ENCODE measurements at places on chromosomes 11 and 22.

GRCh38 chr11:266676-267439 is 11.3 kb upstream of the NLRP6 start:
- DNase-seq = peak; percentile 42

GRCh38 chr22:37343863-37344734 is 61.8 kb downstream of the CYTH4 start:
- no peak for DNase-seq

- no peak for DNase-seq
These were observed 133.5 kb downstream of the CACNA1I start for GRCh38 chr22:39703928-39704639.

GRCh38 chr11:36235750-36236149 is 53.5 kb downstream of the COMMD9 start:
- DNase-seq = no peak

- no peak for DNase-seq
These were observed 38.5 kb downstream of the TTC17 start for GRCh38 chr11:43397251-43397650.

- no peak for DNase-seq
These were observed 42.5 kb downstream of the DGCR2 start for GRCh38 chr22:19079691-19080090.

DNA sequence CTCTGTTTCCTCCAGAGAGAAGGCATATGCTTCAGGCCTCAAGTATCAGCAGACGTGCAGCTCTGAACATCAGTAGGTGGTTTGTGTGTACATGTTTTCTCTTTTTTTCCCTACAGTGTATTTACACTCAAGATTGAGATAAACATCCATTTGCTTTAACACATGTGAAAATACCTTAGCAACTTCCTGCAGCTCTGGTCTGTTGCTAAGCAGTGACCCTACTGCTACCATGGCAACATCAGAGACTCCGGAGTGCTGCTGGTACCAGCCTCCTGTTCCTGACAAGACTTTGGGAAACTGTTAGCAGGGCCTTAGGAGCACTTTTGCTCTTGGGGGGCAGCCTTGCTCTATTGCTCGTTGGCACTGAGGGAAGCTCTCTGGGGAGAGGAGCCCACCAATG is 221.2 kb upstream of the PLET1 start:
- no peak for DNase-seq

DNA sequence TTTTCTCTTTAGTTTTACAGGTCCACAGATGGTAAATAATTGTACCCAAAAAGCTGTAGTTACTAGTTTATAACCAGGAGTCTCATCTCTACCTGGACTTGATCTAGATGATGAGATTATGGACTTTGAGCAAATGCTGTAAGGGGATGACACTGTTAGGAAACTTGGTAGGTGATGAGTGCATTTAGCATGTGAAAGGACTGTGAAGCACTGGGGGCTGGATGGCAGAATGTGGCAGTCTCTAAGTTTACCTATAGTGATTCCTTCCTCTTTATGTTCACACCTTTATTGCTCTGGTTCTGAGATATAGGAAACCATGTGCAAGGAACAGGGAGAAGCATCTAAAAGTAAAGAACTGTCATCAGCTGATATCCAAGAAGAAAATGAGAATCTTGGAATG is 230.7 kb upstream of the CHORDC1 start:
- no peak for DNase-seq

DNA sequence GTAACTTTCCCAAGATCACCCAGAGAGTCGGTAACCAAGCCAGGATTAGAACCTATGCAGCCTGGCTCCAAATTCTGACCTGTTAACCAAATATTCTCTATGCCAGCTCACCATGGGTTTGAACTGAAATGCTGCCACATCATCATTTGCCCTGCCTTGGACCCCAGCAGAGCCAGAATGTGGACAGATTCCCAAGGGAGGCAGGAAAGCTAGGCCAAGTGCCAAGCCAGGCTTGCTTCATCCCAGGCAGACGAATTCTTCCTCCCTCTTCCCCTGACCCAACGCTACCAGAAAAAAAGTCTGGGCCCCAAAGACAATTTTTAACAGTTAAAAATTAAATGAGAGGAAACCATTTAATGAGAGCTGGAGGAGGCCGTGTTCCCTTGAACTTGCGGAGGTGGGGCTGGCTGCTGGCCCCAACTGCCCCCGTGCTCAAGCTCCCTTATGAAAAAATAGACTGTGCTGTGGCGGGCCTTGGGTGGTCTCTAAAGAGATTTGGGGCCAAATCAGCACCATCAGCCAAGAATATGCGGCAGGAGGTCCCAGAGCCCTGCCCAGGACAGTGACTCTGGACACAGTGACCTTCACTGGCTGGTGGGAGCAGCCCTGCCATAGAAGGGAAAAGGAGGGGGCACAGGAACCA is 184.1 kb upstream of the SYT13 start:
- DNase-seq = no peak

DNA sequence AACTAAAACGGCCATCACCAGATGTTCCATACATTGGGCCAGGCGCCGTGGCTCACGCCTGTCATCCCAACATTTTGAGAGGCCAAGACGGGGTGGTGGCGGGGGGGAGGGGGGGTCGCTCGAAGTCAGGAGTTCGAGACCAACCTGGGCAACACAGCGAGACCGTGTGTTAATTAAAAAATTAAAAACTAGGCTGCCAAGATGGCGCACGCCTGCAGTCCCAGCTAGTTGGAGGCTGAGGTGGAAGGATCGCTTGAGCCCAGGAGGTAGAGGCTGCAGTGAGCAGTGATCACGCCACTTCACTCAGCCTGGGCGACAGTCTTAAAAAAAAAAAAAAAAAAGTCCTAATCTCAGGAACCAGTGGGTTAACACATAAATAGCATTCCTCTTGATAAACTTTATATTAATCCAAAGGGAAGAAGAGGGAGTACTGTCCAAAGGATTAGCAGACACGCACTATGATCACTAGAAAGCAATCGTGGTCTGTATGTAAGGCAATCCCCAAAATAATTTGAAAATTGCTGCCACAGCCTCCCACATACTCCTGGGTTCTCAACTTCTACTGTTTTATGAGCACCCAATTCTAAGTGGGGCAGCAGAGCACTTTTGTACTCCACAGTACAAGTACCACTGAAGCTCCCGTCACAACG is 604 bp downstream of the PUS3 start:
- no peak for DNase-seq
